ENCODE measurements at places on chromosomes 16 and 17.

- no peak for DNase-seq
Measured at GRCh38 chr17:76492123-76492988, 8.9 kb downstream of the RHBDF2 start.

DNA sequence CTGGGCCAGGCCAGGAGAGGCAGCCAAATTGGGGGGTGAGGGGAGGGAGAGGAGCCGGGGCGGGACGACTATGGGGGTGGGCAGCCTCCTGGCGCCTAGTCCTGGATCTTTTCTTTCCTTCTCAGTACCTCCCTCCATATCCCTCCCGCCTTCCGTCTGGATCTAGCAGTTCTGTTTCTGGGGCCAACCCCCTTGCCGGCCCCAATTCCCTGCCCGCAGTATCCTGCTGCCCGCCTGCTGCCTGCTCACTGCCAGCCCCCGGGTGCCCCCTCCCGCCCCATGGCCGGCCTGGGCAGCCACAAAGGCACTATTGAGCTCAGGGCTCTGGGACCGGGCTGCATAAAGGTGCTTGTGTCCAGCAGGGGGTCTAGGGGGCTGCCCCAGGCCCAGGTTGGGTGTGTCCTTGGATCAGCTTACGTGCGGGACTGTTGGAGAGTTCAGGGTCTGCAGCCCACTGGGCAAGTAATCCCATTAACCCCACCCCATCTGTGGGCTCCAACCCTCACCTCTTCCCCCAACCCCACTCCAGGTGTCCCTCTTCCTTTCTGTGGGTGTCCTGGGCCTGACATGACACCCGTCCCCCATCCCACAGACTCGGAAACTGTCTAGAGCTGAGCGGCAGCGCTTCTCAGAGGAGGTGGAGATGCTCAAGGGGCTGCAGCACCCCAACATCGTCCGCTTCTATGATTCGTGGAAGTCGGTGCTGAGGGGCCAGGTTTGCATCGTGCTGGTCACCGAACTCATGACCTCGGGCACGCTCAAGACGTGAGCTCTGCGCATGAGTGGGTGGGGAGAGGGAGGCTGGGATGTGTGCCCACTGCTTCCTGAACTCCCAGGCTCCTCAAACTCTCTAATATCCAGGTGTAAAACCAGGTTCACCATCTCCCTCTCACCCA is 2.0 kb downstream of the WNK4 start:
- DNase-seq = no peak

DNA sequence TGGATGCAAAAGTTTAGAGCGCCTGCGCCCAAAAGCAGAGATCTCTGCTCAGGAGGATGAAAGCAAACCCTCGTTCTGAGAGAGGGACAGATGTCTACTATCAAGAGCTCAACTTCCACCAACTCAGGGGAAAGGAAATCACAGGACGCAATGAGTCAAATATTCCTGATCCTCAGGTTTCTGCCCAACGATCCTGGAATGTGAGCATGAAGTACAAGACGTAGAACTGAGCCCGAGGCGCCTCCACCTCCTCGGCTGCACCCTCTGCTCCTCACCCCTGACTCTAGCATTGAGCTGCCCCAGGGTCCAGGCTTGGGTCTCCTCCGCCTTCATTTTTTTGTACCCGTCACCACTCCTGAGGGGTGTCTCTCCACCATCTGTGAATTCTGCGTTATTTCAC is 15.4 kb downstream of the IFT140 start:
- DNase-seq = no peak

GRCh38 chr17:73347351-73347750 is 35.5 kb upstream of the CDC42EP4 start:
- no peak for DNase-seq

DNA sequence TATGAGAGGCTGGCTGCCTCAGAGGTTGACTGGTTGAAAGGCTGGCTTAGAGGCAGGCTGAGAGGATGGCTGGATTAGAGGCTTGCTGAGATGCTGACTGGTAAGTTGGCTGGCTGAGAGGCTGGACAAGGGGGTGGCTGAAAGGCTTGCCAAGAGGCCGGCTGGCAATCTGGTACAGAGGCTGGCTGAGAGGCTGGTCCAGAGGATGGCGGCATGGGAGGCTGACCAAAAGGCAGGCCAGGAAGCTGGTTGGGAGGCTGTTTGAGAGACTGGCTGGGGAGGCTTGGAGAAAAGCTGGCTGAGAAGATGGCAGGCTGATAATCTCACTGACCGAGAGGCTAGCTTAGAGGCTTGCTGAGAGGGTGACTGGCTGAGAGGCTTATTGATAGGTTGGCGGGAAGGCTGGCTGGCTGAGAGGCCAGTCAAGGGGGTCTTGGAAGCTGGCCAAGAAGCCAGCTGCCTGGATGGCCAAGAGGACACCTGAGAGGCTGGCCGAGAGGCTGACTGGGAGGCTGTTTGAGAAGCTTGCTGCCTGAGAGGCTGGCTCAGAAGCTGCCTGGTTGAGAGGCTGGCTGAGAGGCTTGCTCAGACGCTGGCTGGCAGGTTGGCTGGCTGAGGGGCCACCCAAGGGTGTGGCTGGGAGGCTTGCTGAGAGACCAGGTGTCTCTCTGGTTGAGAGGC is 34.2 kb upstream of the ACSM2B start:
- no peak for DNase-seq

DNA sequence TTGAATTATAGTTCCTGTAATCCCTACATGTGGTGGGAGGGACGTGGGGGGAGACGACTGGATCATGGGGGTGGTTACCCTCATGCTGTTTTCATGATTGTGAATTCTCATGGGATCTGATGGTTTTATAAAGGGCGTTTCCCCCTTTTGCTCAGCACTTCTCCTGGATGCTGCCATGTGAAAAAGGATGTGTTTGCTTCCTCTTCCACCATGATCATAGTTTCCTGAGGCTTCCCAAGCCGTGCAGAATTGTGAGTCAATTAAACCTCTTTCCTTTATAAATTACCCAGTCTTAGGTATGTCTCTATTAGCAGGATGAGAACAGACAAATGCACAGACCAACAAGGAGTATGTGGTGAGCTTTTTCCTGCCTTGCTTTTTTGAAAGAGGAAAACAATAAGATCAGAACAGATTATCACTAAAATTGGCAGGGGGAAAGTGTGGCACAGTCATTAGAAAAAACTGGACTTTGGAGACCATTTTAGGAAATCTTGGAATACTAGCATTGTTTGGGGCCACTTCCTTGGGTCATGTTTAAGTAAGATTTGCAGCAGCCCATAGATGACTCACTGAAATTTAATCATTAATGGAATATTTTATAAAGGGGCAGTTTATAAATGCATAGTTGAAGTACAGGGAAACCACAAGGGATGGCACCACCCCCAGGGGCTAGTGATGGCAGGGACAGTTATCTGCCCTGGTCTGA is 352.8 kb downstream of the CDH13 start:
- no peak for DNase-seq

GRCh38 chr17:81339534-81340296 is 44.6 kb upstream of the SLC38A10 start:
- DNase-seq = no peak

GRCh38 chr16:840561-841454 is 40.3 kb upstream of the GNG13 start:
- no peak for DNase-seq

DNA sequence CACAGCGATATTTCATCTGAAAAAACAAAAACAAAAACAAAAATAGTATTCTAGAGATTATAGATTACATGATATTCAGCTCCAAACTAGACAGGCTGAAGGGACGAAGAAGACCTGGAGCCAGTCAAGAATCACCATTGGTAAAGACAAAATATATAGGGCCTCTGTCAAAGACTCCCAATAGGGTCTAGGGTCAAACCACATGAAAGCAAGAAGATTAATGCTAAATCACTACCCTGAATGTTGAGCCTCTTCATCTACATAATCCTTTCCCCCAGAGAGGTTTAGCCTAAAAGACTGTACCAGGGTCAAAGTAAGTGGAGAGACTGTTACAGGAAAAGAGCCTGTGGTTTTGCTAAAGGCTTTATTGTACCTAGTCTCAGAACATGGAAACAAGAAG is 10.8 kb upstream of the NME1 start:
- no peak for DNase-seq

DNA sequence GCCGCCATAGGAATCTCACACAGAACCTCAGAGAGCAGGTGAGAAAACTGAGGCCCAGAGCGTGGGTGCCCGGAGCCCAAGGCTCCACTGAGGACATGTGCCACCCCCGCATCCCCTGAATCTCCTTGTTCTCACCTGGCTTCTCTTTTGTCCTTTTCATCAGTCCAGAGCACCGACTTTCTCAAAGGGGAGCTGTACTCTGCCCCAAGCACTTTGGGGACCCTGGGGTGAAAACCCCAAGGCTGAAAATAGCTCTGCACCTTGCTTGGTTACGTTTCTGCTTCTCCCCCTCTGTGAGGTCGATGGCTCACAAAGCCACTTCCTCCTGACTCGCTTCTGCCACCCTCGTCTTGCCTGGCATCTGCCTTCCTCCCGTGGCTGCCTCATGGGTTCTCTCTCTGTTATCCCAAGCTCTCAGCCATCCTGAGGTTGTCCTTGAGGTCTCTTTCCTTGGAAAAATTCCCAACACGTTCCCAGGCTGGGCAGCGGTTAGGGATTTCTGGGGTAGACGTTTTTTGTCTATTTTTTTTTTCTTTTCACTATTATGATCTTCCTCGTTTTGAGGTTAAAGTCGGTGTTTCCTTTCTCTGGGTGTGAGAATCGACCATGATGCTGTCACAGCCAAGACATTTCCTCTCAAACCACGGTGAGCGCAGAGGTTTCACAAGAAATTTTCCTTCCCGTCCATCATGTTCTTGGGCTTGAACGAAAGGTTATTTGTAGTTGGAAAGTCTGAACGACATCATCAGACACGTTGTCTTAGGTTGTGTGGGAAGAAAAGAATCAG is 37.2 kb downstream of the IRF8 start:
- no peak for DNase-seq

Measured in hypothalamus (tissue), 51 donors.